ENCODE measurements at places on chromosomes 3 and 15. TPM values are rescaled to one million over a fixed set of nuclear protein-coding genes. Genes with fewer than 3 reads are reported as not detected.
A peak's percentile ranks its signal among the peaks of the same experiment; 100 is the strongest.

DNA sequence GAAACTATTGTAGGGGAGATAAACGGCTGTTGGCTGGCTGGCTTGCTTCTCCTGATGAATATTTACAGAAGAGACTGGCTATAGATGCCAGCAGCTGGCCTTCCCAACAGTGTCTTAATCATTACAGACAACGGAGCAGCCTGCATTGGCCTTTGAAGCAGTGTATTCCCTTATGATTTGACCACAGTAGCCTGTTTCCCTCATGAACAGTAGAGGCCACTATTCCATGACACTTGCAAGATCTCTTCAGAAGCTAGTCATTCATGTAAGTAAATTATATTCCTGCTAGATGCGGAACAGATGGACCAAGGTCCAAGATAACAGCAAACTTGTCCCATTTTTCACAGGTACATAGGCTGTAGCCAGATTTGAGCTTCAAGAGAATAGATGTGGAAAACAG is 47.3 kb downstream of the TMCO5A start:
- no peaks in the 10 kb centered on the region for H3K27me3 ChIP-seq
- H3K4me3 ChIP-seq, result no peak overlapping the region
- H3K4me1 ChIP-seq, result no peaks in the 10 kb centered on the region
- DNase-seq, result peak; percentile 31
- no peak overlapping the region for H3K27ac ChIP-seq

DNA sequence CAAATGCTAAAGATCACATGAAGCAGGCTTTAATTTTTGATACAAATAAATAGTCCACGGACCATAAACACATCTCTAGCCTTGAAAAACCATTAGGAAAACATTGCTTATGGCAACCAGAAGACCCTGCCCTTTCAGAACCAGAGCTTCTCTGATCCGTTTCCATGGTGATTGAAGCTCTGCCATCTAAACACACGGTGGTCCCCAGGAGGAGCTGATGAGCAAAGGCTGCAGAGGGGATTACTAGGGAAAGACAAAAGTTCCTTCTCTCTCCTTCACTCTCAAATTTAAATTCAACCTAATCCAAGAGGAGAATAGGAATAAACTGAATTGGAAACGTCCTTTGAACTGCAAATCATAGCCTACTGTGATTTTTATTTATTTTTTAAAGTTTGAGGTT is 122.0 kb upstream of the ATP10A start:
- H3K27me3 ChIP-seq, result no peaks in the 10 kb centered on the region
- no peaks in the 10 kb centered on the region for H3K4me1 ChIP-seq
- no peaks in the 10 kb centered on the region for H3K36me3 ChIP-seq

DNA sequence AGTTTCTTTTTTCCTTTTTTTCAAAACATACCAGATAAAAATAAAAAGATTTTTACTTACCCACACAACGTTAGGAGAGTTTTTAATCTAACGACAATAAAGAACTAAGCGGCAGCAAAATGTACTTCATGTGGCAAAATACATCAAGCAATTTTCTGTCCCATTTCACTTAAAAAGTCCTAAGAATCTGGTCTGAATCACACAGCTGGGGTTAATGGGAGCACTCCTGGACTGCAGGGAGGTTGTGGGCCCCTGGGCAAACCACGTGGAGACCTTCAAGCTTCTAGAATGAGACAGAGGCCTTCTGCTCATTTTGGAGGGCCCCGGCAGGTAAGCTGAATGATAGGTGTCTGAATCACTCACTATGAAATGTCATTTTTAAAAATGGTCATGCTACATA is 193.8 kb downstream of the RORA start:
- H3K27me3 ChIP-seq, result no peaks in the 10 kb centered on the region
- H3K4me3 ChIP-seq, result no peak overlapping the region
- DNase-seq, result no peak

DNA sequence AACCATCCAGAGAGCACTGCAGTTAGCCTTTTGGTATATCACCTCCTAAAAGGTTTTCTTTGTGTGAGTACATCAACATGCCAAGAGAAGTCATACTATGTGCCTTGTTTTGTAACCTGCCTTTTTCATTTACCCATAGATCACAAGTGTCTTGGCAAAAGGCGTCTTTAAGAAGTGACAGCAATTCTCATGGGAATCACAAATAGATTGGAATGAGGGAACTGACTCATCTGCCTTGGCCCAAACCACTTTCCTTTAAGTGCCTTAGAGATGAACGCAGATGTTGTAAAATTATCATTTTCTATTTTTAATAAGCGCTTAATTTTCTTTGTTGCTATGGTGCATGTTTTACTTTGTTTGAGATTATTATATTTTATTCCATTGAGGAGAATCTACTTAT is 20.7 kb upstream of the POMGNT2 start:
- H3K36me3 ChIP-seq, result no peaks in the 10 kb centered on the region
- no peaks in the 10 kb centered on the region for H3K27me3 ChIP-seq
- DNase-seq, result no peak

GRCh38 chr15:46654993-46655392 is 1020.2 kb downstream of the SQOR start:
- no peaks in the 10 kb centered on the region for H3K27me3 ChIP-seq
- no peaks in the 10 kb centered on the region for H3K36me3 ChIP-seq
- DNase-seq, result no peak
- no peak overlapping the region for H3K27ac ChIP-seq

DNA sequence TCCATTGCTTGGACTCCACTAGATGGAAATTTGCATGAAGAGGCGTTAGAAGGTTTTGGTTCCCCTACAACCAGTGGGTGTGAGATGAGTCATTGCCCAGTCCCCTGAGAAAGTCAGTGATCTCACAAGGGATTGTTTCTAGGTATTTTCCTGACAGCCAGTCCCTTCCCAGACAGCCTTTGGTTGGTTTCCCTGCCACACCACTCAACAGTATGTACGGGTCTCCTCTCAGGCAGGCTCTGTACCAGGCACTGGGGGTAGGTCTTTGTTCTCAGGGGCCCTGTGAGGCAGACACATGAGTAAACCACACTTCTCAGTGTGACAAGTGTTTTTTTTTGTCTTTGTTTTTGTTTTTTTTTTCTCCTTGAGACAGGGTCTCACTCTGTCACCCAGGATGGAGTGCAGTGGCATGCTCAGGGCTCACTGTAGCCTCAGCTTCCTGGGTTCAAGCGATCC is 4.0 kb downstream of the LAMP3 start:
- no peaks in the 10 kb centered on the region for H3K36me3 ChIP-seq
- H3K27ac ChIP-seq, result no peak overlapping the region
- peaks cover 9% of the 10 kb centered on the region for H3K4me1 ChIP-seq

GRCh38 chr3:115580566-115580965 is 42.7 kb upstream of the GAP43 start:
- H3K4me1 ChIP-seq, result peaks cover 8% of the 10 kb centered on the region
- DNase-seq, result no peak
- H3K4me3 ChIP-seq, result no peak overlapping the region
- no peak overlapping the region for H3K27ac ChIP-seq

DNA sequence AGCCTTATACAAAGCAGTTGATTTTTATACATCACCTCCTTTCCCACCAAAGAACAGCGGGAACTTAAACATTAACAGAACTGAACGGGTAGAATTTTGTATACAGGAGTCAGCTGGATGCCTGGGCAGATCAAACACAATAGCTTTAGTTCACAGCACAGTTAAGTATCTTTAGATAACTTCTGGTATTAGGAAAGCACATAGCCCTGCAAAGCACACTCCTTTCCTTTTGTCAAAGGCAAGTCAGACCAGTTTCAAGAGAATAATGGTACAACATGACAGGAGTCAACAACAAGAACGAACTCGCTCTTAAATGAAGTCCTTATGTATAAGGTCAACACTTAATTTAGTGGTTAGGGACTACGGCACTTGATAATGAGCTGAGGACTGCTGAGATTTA is 26.3 kb downstream of the ABCC5 start:
- no peaks in the 10 kb centered on the region for H3K27me3 ChIP-seq
- H3K4me3 ChIP-seq, result no peak overlapping the region
- H3K27ac ChIP-seq, result peak overlapping the region; percentile 9

- H3K4me3 ChIP-seq, result no peak overlapping the region
- peaks cover 10% of the 10 kb centered on the region for H3K27me3 ChIP-seq
- H3K27ac ChIP-seq, result peak overlapping the region; percentile 86
Observed at GRCh38 chr3:126527455-126528211, 3.7 kb downstream of the CHST13 start.

DNA sequence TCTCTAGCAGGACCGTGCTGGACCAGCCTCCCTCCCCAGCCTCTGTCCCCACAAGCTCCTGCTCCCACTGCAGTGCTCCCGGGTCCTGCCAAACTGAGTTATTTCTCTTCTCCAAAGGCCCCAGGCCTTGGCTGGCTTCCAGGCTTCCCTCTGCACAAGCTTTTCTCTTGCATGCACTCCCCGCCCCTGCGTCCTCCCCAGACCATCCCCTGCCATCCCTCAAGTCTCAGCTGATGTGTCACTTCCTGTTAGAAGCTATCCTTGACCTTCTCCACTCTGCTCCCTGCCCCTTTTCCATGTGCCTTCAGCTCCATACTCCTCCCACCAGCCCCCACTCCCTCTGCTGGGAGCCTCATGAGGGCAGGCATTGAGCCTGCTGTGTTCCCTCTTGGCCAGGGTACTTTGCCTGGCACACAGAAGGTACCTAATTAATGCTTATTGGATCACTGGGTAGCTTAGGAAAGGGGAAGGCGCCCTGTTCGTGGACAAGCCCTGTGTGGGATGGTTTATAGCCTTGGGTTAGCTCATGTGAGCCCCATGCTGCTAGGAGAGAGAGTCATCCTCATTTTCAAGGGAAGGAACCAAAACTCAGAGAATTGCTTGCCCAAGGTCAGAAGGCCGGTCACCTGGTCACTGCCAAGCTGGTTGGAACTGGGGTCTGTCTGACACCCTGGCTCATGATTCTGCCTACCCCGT is 56.4 kb downstream of the FEM1B start:
- H3K4me3 ChIP-seq, result no peak overlapping the region
- no peaks in the 10 kb centered on the region for H3K4me1 ChIP-seq
- DNase-seq, result peak; percentile 27
- no peak overlapping the region for H3K27ac ChIP-seq

DNA sequence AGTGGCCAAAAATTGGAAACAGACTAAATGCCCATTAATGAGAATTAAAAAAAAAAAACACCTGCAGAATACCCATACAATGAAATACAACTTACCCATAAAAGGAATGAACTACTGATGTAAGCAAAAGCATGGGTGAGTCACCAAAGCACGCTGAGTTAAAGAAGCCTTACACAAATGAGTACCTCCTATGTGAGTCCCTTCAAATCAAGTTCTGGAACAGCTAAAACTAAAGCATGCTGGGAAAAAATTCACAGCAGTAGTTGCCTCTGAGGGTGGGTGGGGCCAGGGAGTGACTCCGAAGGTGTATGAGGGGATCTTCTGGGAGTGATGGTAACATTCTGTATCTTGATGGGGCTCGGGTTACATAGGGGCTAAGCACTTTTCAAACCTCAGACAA is 11.4 kb downstream of the MYO5C start:
- DNase-seq, result no peak
- no peaks in the 10 kb centered on the region for H3K27me3 ChIP-seq
- H3K36me3 ChIP-seq, result no peaks in the 10 kb centered on the region

DNA sequence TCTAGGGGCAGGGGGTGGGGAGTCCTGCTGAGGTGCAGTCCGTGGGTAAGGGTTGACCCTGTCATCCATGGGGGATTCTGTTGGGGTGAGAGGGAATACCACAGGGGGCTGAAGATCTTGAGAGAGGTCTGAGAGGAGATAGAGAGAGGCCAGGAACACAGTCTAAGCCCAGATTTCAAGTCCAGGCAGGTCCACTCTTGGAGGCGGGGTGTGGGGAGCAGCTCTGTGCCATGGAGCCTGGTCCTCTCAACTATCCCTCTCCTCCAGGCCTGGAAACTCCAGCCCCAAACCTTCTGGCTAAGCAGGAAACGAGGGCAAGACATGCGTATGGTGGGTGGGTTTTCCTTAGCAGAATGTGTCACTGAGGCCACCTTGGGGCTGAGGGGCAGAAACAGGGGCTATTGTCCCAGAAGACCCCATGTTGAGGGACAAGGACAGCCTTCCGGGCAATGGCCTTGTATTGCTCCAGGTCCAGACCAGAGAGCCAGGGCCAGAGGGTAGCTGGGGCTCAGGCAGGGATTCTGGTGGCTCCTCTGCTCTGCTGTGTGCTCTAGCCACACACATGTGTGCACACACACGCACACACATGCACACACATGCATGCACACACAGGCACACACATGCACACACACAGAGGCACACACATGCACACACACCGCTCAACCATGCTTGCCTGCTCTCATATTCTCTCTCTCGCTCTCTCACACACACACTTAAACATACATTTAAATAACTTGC is 48.6 kb upstream of the MAGEF1 start:
- H3K4me3 ChIP-seq, result no peak overlapping the region
- peaks cover 49% of the 10 kb centered on the region for H3K4me1 ChIP-seq
- no peaks in the 10 kb centered on the region for H3K36me3 ChIP-seq
- no peaks in the 10 kb centered on the region for H3K27me3 ChIP-seq
- no peak for DNase-seq

DNA sequence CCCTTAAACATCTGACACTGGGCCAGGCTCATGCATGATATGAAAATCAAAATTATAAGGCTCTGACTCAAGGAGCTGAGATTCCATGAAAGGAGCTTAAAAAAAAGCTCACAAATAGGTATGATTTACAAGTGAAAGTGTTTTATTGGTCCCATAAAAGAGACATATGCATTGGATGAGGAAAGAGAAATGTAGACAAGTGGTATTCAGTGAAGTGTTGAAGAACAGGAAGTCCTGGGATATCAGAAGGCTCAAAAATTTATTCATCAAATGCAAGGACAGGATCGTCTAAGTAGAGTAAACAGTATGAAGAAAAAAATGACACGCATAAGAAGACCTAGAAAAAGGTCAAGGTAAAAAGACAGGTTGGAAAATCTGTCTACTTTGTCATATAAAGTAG is 188.9 kb downstream of the CBLB start:
- no peaks in the 10 kb centered on the region for H3K27me3 ChIP-seq
- no peak for DNase-seq
- H3K4me3 ChIP-seq, result no peak overlapping the region
- H3K36me3 ChIP-seq, result no peaks in the 10 kb centered on the region

GRCh38 chr3:37627951-37628620 is 233.6 kb upstream of the CTDSPL start:
- DNase-seq, result no peak
- H3K27me3 ChIP-seq, result peaks cover 3% of the 10 kb centered on the region
- peak overlapping the region; percentile 29 for H3K27ac ChIP-seq
- H3K4me1 ChIP-seq, result no peaks in the 10 kb centered on the region

KLHL6 gene
- 0.16 TPM for total RNA-seq

SLC24A1 gene
- 9.5 TPM for total RNA-seq

SHC4 gene
- 1.2 TPM for total RNA-seq

HTR3E gene
- not detected for total RNA-seq

Data from hepatocyte (in vitro differentiated cells).